ENCODE measurements at places on chromosomes 3 and 15.
A peak's percentile ranks its signal among the peaks of the same experiment; 100 is the strongest.

DNA sequence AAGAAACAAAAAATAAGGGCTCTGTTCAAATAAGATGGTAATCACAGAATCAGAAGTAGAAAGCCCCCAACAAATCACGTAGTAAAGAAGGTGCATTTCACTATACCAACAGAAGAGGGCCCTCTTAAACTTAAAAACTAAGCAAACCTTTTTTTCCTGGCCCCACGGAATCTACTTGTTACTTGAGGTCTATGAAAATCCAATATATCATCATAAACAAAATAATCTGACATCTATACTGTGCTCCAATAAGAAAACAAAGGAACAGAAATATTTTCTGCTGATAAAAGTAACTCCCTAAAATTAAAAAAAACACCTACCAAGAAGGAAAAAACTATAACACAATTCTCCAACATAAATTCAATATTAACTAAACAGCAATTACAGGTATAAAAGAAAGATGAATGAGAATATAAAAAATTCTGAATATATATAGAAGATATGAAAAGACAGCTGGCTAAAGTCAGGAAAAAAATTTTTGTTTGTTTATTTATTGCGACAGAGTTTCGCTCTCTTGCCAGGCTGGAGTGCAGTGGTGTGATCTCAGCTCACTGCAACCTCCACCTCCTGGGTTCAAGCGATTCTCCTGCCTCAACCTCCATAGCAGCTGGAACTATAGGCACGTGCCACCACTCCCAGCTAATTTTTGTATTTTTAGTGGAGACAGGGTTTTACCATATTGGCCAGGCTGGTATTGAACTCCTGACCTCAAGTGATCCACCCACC is 81.8 kb downstream of the CLASP2 start:
- DNase-seq, result peak; percentile 32

GRCh38 chr3:59782664-59783063 is 732.8 kb upstream of the CFAP20DC start:
- DNase-seq, result no peak

DNA sequence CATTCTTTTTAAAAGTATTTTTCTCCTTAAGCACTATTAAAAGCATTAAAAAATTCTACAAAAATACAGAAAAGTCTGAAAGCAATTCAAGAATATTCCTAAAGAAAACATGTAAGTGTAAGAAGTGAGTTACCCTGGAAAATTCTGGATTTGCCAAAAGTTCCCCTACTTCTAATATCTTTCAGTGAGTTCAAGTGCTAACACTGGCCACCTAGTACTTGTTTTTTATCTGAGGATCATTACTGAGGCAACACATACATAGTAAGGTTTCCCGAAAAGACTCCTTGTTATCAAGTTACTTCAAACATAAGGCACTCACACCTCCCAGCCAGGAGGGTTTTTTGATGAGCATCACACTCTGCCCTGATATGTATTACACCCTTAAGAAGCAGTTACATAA is 158.4 kb downstream of the TIGIT start:
- no peak for DNase-seq

GRCh38 chr3:20852712-20853111 is 666.7 kb upstream of the SGO1 start:
- no peak for DNase-seq

GRCh38 chr3:128621234-128621633 is 29.4 kb downstream of the RPN1 start:
- DNase-seq, result no peak

DNA sequence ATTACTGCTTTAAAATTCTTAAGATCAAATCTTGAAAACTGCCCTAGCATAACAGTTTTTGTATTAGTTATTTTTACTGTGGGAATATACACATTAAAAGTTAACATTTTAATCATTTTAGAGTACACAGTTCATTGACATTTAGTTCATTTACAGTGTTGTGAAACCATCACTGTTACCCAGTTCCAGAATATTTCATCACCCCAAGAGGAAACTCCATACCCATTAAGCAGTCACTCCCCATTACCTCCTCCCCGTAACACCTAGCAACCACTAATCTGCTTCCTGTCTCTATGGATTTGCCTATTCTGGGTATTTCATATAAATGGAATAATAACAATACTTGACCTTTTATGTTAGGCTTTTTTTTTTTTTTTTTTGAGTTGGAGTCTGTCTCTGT is 164.1 kb upstream of the LRRFIP2 start:
- no peak for DNase-seq

Measured in immature natural killer cell (primary cell).